Right cardiac atrium (tissue), 5 donors: ENCODE measurements at places on chromosomes 7 and 10. TPM values are rescaled to one million over a fixed set of nuclear protein-coding genes. Genes with fewer than 3 reads are reported as not detected.

DNA sequence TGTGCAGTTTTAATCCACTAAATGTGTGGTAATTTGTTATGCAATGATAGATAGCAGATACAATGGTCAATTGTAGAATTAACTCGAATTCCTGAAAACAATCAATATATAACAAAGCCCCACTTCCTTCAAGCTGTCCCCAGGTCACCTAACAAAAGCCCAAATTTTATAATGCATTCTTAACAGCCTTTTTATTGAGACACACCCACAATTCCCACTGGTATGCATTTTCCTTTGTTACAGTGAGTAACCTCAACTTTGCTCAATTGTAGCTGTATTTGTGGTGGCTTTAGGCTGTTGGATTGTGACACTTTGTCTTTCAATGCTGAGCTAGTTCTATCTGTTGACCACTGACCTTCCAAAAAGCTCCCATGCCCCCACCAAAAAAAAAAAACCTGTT lies 279.8 kb upstream of the CACNA2D1 start:
- DNase-seq: no peak

DNA sequence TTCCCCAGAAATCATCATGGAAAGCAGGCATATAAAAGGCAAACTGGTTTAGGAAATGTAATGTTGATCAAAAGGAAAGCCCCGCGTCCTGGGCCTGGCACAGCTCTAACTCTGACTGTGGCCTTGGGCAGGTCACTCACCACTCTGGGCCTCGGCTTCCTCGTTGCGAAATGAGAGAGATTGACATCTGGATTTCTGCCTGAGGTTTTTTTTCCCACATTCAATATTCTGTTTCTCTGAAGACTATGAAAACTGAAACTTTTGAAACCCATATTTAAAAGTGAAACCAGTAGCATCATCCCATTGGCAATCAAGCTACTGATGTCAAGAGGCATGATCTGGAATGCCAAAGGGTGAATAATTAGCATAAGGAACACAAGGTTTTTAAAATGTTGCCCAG lies 369.7 kb upstream of the NPVF start:
- peak; percentile 34 for DNase-seq

- no peak for DNase-seq
Measured at GRCh38 chr7:138666385-138666784, 34.8 kb downstream of the SVOPL start.

- DNase-seq: no peak
Measured at GRCh38 chr10:47379901-47380300, 4.2 kb downstream of the ZNF488 start.

DNA sequence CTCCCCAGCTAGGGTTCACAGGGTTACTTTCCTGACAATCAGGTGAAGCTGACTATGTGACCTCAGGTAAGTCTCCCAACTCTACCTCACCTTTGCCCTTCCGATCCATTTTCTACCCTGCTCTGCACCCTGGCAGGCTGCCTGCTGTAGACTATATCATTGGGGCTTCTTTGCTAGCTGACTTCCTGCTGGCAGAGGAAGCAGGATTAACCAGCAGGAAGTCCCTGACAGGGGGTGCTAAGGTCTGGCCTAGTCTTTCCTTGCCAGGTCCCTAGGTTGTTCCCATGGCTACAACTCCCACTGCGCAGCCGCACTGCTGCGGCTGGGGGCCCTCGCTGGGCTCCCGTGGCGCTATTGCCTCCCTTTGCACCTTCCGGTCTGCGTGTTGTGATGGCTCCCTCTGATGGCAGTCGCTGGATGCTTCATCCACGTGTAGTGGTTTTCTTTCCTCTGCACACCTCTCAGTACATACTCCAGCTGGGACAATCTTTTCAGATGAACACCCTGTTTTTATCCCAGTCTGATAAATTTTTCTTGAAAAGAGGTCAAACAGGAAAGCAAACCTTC lies 365.9 kb downstream of the REEP3 start:
- DNase-seq: peak; percentile 32

The PTPN12 gene
- total RNA-seq: 54.4 TPM

The OR2A12 gene
- total RNA-seq: not detected

The HERC4 gene
- total RNA-seq: 37.0 TPM

The HECW1 gene
- total RNA-seq: not detected

DNA sequence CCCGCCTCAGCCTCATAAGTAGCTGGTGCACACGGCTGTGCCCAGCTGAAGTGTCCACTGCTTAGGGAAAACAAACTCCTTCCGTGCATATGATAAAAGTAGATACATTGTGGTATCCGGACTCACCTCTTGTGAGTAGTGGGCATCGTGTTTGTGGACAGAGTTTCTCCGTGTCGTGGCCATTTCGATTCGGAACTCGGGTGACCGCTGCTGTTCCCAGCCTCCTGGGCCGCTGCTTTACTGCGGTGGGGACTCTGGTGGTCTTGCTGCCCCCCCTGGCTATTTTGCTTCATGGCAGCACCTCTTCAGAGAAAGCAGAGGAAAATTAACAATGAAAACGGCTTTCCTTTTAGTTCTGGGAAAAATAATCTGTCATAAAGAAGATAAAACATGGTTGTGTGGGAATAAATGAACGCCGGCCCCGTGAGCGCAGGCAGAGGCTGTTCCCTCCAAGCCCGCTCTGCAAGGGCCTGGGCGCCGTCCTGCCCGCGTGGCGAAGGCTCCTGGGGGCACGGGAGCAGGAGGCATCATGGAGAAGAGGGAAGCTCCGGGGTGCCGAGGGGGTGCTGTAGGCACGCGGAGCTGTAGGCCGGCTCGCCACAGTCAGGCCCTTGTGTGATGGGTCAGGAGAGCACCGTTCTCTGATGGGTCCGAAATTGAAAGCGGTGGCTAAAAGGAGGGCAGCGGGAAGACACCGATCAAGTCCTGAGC lies 107.4 kb downstream of the ACTR3B start:
- DNase-seq: no peak

The TAS2R41 gene
- total RNA-seq: not detected

DNA sequence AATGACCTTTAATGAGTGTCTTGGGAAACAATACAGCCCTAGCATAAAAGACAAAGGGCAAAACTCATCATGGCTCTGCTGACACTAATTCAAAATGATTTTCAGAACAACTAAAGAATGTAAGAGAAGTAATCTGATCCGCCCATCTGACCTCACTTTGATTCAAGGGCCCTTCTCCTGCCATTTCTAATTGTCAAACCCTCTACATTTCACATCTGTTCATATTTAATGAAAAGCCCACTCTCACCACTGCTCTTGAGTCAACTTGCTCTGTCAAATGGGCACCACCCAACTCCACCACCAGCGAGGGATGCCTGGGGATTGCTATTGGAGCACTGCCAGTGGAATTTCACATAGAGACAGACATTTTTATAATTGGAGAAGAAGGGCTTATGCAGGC lies 639.2 kb downstream of the KCNMA1 start:
- DNase-seq: no peak

DNA sequence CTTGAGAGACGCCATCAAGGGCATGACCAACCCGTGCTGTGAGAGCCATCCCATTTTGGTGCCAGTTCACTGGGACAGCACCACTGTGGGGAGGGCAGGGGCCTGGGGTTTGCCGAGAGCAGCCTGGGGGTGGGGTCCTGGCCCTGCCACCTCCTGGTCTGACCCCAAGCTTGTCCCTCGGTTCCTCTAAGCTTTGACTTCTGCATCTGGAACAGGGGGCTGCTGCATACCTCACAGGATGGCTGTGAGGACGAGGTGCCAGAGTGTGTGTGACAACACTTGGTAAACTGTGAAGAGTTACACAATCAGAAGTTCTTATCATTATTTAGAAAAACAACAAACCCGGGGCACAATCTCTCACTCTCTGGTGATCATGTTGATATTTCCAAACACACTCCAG lies 89.9 kb downstream of the CRTAC1 start:
- DNase-seq: peak; percentile 30

DNA sequence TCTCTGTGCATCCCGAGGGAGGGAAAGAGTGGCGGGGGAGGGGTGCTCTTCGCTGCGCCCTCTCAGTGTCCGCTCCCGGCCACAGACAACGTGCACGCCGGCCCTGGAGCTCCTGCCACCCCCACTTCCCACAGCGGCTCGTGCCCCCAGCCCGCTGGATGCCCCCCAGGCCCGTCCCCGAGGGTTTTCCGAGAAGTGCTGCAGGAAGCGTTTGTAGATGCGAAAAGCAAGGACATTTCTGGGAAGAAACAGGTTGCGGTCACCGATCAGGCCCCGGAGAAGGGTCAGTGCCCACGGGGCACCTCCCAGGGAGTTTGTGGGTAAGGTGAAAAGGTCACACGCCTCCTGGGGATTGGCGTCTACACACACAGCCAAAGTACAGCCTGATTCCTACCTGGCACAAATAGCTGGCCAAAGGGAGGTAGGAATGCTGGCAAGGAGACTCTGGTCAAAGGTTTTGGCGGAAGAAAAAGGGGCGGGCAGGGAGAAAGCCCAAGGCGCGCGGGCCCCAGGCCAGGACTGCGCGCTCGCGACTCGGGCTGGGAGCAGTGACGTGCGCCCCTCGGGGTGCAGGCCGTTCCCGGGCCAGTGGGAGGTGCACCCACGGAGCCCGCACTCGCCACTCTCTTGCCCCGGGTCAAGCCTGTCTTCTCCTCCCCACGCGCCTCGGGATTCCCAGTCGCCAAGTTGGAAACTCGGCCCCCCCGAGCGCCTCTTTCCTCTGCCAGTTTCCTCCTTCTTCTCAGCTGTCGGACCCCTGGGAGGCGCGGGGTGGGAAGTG lies 1.5 kb upstream of the NRP1 start:
- peak; percentile 81 for DNase-seq

The ZNF485 gene
- total RNA-seq: 2.6 TPM

The ADGRA1 gene
- total RNA-seq: not detected

DNA sequence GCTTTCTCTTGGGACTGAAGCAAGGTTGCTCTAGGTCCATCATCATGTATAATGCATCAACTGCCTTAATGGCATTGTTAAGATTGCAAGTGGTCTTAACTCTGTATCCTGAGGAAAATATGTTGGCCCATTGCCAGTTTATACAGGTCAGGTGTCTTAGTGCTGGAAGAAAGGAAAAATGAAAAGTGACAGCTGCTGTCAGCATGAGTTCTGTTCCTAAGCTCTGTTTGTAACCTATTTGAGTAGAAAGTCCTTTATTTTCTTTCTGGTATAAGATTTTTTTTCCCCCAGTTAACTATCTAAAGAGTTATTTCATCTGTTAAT lies 127.2 kb downstream of the SRI start:
- no peak for DNase-seq

The RNLS gene
- total RNA-seq: 16.2 TPM

DNA sequence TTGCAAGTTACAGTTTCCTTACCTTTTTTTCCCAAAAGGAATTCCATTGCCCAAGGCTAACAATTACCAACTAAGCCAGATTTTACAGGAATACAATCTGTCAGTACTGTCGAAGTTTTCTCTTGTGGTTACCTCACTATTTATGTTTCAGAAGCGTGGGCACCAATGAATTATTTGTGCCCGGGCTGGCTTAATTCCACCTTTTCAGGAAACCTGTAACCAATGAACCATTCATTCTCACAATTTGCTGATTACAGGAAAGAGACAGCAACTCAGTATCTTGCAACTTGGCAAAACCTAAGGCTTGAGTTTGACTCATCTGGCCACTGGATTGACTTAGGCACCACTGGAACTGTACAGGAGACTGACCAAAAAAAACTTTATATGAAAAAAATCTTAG lies 485.6 kb downstream of the INHBA start:
- no peak for DNase-seq

The ATOH7 gene
- total RNA-seq: not detected

- no peak for DNase-seq
Measured at GRCh38 chr10:30463944-30464451, 30.0 kb downstream of the MAP3K8 start.

The LOXL4 gene
- 0.59 TPM for total RNA-seq

DNA sequence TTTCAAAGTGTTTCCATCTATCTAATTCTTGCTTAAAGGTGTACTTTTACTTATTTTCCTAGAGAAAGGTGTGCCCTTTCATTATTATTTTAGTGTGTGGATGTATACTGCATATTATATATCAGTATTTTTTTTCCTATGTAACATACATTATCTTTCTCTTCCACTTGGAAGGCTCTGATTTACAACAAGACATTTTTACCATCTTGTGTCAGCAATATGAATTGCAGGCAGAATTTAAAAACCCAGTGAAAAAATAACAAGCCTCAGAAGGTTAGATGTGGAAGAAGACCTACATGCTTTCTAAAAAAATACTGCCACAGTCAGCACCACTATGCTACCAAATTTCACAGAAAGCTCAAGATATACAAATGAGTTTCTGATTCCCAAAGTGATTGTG lies 327.7 kb upstream of the STEAP1 start:
- no peak for DNase-seq

- no peak for DNase-seq
Measured at GRCh38 chr7:19677180-19677579, 31.7 kb downstream of the POLR1F start.

The SEPTIN7 gene
- total RNA-seq: 225 TPM

The GIMAP5 gene
- total RNA-seq: 9.3 TPM

DNA sequence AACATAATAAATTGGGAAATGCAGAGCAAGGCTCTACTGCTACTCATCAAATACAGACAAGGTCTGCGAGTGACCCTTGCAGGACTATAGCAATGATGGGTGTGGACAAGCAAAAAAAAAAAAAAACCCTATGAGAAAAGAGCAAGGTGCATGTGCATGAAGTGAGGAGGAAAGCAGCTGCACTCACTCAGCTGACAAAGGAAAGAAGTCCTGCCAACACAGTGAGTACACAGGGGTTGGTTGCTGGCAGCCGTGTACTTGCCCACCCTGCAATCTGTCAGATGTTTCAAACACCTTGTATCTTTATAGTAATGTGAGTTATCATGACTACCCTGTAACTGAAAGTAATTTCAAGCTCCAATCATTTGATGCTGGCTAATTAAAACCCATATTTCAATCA lies 20.5 kb downstream of the CHCHD3 start:
- DNase-seq: no peak

DNA sequence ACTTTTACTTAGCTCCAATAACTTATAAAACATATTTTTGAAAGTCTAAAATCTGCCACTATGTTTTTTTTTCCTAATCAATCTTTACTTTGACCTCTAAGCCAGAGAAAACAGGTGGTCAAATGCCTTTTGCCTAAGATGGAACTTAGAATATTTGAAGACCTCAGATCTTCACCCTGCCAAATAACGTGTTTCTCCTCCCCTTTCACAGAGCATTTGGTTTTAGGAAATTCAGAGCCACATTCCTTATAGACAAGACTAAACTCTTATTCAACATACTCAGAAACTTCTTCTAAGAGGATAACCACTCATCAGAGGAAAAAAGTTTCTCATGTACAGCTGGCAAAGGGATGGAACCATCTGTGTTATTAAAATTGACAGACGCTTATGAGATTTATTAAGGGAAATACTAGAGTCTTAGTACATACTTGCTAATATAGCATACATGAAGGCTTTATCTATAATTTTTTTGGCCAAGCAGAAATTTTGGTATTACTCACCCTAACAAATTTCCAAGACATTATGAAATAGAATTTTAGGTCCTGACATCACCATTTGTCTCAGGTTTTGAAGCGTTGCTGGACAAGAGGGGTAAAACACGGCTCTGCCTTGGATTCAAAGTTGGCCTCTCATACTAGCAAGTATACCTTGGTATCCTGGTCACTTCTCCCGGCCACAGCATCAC lies 2.6 kb upstream of the EGFR start:
- no peak for DNase-seq

- no peak for DNase-seq
Measured at GRCh38 chr7:67821116-67821515, 824.5 kb downstream of the TYW1 start.
